Endothelial cell (in vitro differentiated cells): ENCODE measurements at places on chromosomes 16 and 17. TPM values are rescaled to one million over a fixed set of nuclear protein-coding genes. Genes with fewer than 3 reads are reported as not detected.

DNA sequence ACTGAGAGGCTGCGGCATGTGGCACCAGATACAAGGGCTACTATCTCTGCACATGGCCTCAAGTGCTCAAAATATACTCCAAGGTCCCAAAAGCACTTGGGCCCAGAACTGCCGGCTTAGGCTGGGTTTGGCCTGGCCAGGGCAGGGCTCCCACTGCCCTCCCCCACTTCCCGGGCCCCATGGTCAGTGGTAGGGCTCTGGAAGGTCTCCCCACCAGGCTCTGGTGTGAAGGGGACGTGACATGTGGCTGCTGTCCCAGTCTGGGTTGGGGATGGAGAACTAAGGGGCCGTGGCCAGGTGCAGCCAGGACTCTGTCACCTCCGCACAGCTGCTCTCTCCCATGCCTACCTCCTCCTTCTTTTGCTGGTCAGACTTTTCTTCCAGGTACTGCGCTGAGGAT, 5.7 kb upstream of the PAM16 start:
- no peak overlapping the region for H3K27ac ChIP-seq
- peaks cover 7% of the 10 kb centered on the region for H3K36me3 ChIP-seq
- H3K4me1 ChIP-seq, result peaks cover 11% of the 10 kb centered on the region
- no peak for DNase-seq

GRCh38 chr16:4266372-4266771, 6.5 kb downstream of the TFAP4 start:
- H3K27me3 ChIP-seq, result peaks cover 12% of the 10 kb centered on the region
- DNase-seq, result no peak
- H3K36me3 ChIP-seq, result peaks cover 5% of the 10 kb centered on the region
- H3K4me1 ChIP-seq, result peaks cover 2% of the 10 kb centered on the region
- H3K4me3 ChIP-seq, result no peak overlapping the region

GRCh38 chr17:64357191-64357981, 33.3 kb downstream of the PECAM1 start:
- H3K36me3 ChIP-seq, result peaks cover 74% of the 10 kb centered on the region
- peaks cover 57% of the 10 kb centered on the region for H3K4me1 ChIP-seq
- H3K4me3 ChIP-seq, result peak overlapping the region; percentile 60
- peak overlapping the region; percentile 88 for H3K27ac ChIP-seq

GRCh38 chr16:4678596-4678995, 14.8 kb upstream of the NUDT16L1 start:
- H3K4me1 ChIP-seq, result no peaks in the 10 kb centered on the region
- peaks cover 9% of the 10 kb centered on the region for H3K36me3 ChIP-seq
- no peak overlapping the region for H3K4me3 ChIP-seq
- peaks cover 7% of the 10 kb centered on the region for H3K27me3 ChIP-seq
- no peak for DNase-seq

- H3K4me3 ChIP-seq, result no peak overlapping the region
- no peak for DNase-seq
- H3K36me3 ChIP-seq, result peaks cover 27% of the 10 kb centered on the region
- H3K4me1 ChIP-seq, result no peaks in the 10 kb centered on the region
- H3K27me3 ChIP-seq, result peaks cover 4% of the 10 kb centered on the region
These were observed 6.2 kb downstream of the NME1 start for GRCh38 chr17:51159604-51160003.

Gene KRTAP4-9
- not detected for total RNA-seq
